Effector CD4-positive, alpha-beta T cell (primary cell): ENCODE measurements at places on chromosomes 2 and 18.

DNA sequence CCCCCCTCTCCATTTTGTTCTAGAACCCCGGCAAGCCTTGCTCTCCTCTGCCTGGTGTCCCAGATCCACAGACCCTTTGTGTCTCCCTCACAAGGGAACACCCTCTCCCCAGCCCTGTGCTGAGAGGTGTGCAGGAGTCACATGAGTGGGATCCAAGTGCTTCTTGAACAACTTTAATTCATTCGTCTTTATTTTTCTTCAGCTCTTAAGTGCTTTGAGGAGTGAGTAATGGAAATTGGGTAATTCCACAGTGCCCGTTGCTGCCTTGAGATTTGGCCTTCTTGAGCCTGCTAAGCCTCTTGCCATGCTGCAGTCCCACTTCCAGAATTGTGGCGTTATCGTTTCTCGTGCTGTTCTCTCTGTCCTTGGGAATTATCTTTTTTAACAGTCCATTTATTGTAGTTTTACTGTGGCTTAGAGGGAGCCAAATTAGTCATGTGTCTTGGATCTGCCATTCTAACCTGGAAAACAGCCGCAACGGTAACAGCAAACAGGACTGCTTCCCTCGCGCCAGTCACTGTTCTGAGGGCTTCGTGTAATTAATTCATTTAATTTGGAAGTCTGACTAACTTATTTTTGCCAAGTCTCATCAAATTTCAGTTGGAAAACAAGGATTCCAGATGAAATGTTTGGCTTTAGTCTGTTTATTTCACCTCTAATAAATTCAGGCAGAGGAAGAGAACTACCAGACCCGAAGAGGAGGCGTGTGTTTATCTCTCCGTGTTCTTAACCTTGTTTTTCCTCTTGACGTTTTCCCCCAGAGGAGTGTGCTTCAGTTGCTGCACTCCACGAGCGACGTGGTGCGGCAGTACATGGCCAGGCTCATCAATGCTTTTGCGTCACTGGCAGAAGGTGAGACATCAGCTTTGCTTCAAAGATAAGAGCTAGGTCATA lies 72.0 kb downstream of the ARMC9 start:
- DNase-seq = no peak

GRCh38 chr18:42850174-42851083 lies 265.1 kb downstream of the RIT2 start:
- DNase-seq = no peak

- DNase-seq = no peak
Observed at GRCh38 chr2:97758131-97758705, 44.8 kb downstream of the ZAP70 start.

- no peak for DNase-seq
Observed at GRCh38 chr2:182540252-182540651, 113.4 kb upstream of the PDE1A start.
